T follicular helper cell (primary cell): ENCODE measurements at places on chromosomes 12 and 14.
A peak's percentile ranks its signal among the peaks of the same experiment; 100 is the strongest.

- no peak for DNase-seq
Observed at GRCh38 chr12:39272871-39273655, 169.9 kb downstream of the KIF21A start.

DNA sequence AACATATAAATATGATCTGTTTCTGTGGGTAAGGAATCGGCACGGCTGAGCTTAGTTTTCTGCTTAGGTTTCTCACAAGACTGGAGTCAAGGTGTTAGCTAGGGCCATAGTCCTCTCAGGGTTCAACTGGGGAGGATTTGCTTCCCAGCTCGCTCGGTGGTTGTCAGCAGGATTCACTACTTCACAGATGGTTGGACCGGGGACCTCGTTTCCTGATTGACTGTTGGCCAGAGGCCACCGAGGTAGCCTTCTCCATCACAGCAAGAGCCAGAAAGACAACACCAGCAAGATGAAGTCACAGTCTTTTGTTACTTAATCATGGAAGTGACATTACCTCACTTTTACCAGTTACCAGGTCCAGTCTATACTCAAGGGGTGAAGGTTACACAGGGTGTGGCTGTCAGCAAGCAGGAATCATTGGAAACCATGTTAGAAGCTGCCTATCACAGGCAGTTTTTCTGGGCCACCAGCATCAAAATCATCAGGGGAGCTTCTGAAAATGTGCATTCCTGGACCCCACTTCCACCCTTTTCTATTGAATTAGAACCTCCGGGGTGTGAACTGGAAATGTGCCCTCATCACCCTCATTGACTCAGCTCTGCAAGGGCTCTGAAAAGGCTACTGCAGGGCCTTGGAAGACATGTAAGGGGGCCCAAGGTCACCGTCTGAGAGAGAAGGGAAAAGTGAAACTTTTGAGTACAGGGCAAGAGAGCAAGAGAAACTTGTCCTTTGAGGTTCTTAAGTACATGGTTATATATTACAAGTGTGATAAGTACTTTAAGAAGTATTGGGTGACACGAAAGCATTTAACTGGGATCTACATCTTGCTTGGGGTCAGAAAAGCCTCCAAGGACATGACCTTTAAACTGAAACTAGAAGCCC is 10.9 kb downstream of the COPS7A start:
- DNase-seq, result no peak

DNA sequence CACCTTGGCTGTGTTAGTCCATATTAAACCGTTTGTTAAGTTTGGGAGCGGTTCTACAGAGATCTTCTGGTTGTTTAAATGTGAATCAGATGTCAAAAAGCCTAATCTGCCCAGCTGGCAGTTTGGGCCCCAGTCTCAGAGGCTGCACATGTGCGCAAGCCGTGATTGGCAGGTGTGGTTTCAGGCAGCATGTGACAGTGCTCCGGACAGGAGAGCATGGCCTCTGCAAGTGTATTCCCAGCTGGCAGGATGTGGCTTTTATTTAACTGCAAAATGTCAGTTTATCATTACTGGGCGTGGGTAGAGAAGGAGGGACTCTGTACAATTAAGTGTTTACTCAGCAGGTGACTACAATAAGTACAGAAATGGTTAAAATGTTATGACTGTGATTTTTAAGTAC is 77.5 kb downstream of the PELI2 start:
- DNase-seq, result peak; percentile 3

GRCh38 chr12:95077341-95077740 is 3.9 kb upstream of the NR2C1 start:
- DNase-seq, result no peak

DNA sequence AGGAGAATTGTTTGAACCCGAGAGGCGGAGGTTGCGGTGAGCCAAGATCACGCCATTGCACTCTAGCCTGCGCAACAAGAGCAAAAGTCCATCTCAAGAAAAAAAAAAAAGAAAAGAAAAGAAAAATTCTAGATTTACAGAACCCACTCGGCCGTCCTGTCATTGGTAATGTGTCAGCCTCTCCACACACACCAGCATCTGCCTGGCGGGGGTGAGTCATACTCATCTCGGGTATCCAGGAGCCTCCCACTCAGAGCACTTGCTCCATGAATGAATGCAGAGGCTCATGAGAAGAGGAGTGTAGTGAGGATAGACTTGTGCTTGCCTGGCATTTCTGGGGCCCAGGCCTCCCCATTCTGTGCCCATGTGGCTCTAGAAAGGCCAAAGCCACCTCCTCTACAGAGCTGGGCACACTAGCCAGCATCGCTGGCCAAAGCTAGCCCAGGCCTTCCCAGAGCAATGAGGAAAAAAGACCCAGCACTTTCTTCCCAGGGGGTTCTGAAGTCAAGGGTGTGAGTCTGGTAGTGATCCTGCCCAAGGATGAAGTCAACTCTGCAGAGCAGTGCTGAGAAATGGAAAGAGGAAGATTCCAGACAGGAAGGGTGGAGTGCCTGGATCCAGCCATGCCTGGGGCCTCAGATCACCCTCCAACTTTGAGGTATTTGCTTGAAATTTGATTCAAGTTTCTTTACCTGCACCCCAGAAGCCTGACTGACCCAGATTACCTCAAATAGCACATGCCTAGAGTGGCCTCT is 31.2 kb upstream of the KLC1 start:
- DNase-seq, result no peak

DNA sequence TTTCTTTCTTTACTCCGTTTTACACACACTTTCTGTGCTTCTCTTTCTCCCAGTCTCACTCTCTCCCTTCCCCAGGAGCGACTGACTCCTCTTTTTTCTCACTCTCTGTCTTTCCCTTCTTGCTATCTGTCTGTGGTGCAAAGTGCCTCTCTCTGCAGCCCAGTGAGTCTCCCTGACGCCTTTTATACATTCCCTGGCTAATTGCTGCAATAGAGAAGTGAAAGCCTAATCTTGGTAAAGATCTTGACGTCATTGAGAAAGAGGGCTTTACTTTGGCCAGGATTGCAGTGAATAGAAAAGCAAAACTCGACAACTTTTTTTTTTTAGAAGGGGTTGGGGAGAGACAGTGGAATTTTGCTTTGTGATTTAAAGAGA is 706 bp upstream of the DIO2 start:
- no peak for DNase-seq

DNA sequence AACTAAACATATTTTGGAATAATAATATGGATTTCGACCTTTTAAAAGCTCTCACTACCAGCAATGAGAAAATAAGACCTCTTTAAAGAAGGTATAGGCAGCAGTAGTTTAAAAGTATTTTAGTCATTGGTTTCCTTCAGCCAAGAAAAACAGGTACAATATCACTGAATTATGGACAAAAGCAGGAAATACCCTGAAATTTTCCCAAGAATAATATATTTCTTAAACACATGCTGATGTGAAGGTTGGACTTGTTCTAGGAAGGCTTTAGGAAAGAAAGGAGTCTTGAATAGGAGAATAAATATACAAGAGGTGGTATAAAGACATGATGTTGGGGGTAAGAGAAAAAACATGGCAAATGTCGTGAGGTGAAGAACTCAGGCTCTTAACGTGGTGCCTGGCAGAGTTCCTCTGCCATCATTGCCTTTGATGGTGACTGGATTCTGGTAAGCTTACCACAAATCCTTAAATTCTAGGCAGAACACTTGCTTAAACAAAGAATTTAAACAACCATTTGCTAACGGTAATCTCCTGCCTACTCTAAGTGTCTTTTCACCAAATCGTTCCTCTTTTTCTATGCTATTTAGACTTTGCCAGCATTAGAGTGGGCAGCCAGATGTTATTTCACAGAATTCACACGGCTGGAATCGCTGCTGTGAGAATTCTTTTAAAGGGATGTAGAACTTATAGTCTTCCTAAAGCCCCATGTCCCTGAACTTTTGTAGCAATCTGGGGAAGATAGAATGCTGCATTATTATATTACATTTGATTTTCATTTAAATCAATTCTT is 11.9 kb upstream of the NUDT4 start:
- DNase-seq, result no peak

DNA sequence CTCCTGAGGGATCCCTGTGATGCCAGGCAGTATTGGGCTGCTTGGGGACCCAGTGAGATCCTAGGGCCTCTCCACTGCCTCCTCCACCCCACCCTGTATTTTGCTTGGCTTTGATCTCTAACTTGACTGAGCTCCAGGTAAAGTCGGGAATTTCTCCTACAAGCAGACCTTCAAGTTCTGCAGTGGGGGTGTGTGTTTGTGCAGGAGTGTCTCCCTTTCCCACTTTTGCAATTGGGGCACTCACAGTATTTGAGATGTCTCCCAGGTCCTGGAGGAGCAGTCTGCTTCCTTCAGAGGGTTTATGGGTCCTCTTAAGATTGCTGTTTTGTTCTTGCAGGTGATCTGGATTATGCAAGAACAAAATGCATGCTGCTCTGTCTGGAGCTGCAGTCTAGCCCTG is 68.9 kb downstream of the ALG10B start:
- no peak for DNase-seq

DNA sequence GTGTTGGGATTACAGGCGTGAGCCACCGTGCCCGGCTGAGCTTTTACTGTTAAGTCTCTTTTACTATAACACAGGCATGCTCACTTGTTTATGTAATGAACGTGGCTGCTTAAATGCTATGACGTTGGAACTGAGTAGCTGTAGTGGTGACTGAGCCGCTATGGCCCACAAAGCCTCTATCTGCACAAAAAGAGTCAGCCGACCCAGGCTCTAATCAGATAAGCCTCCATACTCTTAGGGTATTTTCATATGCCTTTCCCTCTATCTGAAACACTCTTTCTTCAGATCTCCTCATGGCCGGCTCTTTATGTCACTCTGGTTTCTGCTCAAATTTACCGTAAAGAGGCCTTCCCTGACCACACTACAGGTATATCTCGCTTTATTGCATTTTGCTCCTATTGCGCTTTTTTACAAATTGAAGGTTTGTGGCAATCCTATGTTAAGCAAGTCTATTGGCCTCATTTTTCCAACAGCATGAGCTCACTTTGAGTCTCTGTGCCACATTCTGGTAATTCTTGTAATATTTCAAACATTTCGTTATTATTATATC is 8.0 kb downstream of the SLC2A14 start:
- no peak for DNase-seq

- DNase-seq, result no peak
Observed at GRCh38 chr12:120933786-120934185, 29.6 kb upstream of the SPPL3 start.

DNA sequence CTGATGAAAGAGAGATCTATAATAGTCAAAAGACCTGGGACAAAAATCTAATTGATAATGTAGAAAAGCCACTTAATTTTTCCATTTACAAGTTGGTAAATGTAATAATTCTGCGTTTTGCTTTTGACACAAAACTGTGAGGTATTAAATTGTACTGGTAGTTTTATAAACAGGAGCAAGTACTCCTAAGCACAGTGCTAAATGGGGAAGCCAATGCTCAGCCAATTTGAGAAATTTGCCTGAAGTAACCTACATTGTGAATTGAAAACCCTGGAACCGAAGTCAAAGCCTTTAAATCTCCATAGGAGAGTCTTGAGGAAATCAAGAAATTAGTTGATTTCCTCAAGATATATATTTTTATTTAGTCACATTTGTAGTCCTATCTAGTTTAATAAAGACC is 152.8 kb downstream of the SLCO1B3 start:
- DNase-seq, result no peak

DNA sequence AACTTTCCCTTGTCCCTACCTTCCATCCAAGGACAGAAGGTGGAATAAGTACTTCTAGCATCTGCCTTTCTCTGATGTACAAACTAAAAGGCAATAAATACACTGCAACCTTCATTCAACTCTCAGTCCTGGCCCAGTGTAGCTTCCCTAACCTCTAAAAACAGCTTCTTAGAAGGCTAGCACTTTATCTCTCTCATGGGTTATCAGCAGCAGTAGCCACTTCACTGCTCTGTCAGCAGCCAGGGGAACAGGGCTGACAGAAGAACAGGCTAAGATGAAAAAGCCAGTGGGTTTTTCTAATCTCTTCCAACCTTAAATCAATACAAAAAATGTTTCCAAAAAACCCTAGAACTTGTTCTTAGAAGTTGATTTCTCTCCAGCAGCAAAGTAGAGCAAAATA is 13.2 kb downstream of the BAZ2A start:
- no peak for DNase-seq

DNA sequence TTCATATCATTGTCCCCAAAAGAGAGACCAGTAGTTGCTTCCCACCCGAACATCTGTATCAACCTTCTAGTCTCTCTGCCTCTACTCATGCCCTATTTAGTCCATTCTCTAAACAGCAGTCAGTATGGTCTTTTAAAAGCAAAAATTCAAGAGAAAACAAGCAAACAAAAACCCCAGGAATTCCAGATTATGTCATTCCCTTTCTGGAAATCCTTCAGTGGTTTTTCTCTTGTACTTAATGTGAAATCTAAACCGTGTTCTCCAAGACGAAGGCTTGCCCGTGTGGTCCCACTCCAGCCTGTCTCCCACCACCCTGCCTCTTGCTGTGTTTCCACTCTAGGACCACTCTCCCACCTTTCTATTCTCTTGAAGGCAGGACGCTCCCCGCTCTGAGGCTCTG is 90.8 kb downstream of the TMEM30B start:
- DNase-seq, result no peak
